A549 treated with CORT108297 at 1 μM for 4 hours (cell line): ENCODE measurements at places on chromosomes 3 and 15. TPM values are rescaled to one million over a fixed set of nuclear protein-coding genes. Genes with fewer than 3 reads are reported as not detected.

Gene SIDT1
- 0.47 to 0.69 TPM (median 0.53 TPM) in 5 replicates for total RNA-seq

Gene TF
- 0.69 to 1.5 TPM (median 1.2 TPM) in 5 replicates for total RNA-seq

Gene TRIM42
- not detected in 5 replicates for total RNA-seq

Gene ESYT3
- total RNA-seq = 0.63 to 1.2 TPM (median 0.85 TPM) in 5 replicates

Gene ISLR2
- 0.14 to 0.37 TPM (median 0.15 TPM) in 5 replicates for total RNA-seq

Gene GPR176
- total RNA-seq = 10.0 to 14.0 TPM (median 11.1 TPM) in 5 replicates

Gene NTRK3
- 17.6 to 23.0 TPM (median 21.1 TPM) in 5 replicates for total RNA-seq

Gene CORO2B
- 2.6 to 3.8 TPM (median 3.2 TPM) in 5 replicates for total RNA-seq

Gene MASP1
- 0.09 TPM in 1 of 5 replicates, not detected in the others for total RNA-seq

Gene SOX2
- 0.68 to 0.95 TPM (median 0.76 TPM) in 5 replicates for total RNA-seq

Gene KCTD6
- 6.8 to 9.1 TPM (median 8.4 TPM) in 5 replicates for total RNA-seq

Gene AGTR1
- total RNA-seq = 0.31 to 0.60 TPM (median 0.40 TPM) in 5 replicates

Gene GABRA5
- 83.6 to 131 TPM (median 112 TPM) in 5 replicates for total RNA-seq

Gene ARGFX
- not detected in 5 replicates for total RNA-seq

Gene HRG
- total RNA-seq = not detected in 5 replicates

Gene ARL6IP5
- total RNA-seq = 83.2 to 107 TPM (median 83.8 TPM) in 5 replicates

Gene HEG1
- total RNA-seq = 4.5 to 7.5 TPM (median 6.7 TPM) in 5 replicates

Gene ITGB5
- total RNA-seq = 350 to 465 TPM (median 432 TPM) in 5 replicates

Gene MST1R
- total RNA-seq = 6.9 to 9.5 TPM (median 8.7 TPM) in 5 replicates

Gene COL6A5
- total RNA-seq = not detected in 5 replicates

Gene SLC22A14
- 0.03 to 0.07 TPM (median 0.03 TPM) in 3 of 5 replicates, not detected in the others for total RNA-seq

Gene SAMMSON
- not detected in 5 replicates for total RNA-seq

Gene FOXL2
- total RNA-seq = 2.5 to 5.2 TPM (median 4.7 TPM) in 5 replicates

Gene ROBO2
- total RNA-seq = not detected in 5 replicates

Gene LIPC
- 0.07 to 0.11 TPM (median 0.09 TPM) in 3 of 5 replicates, not detected in the others for total RNA-seq

Gene CAMKV
- 0.17 to 0.40 TPM (median 0.37 TPM) in 5 replicates for total RNA-seq

Gene PRSS50
- not detected in 5 replicates for total RNA-seq

Gene TMEM108
- total RNA-seq = not detected in 5 replicates

Gene RASGRP1
- total RNA-seq = 0.16 to 0.36 TPM (median 0.25 TPM) in 5 replicates

Gene ATP13A5
- not detected in 5 replicates for total RNA-seq
